ENCODE measurements at places on chromosomes 5 and 9. TPM values are rescaled to one million over a fixed set of nuclear protein-coding genes. Genes with fewer than 3 reads are reported as not detected.

GRCh38 chr5:124504081-124504916 is 242.1 kb downstream of the ZNF608 start:
- DNase-seq, result no peak

Gene HRCT1
- not detected for total RNA-seq

DNA sequence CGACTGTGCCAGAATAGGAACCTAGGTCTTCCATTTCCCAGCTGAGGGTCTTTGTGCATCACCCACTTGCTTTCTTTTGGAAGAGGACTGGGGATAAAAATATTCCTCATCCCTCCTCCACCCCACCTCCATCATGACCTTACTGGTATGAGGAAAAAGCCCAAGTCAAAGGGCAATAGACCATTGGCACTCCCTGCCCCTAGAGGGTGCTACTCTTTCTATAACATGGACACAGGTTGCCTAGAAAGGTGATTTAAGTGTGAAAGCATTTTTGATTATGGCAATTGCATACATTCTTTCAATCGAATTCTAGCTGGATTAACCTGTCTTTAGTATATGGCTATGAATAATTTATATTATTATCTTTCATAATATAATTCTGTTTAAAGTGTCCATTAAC is 22.8 kb upstream of the ZNF618 start:
- no peak for DNase-seq

- no peak for DNase-seq
Measured at GRCh38 chr5:56384186-56384585, 151.1 kb upstream of the ANKRD55 start.

DNA sequence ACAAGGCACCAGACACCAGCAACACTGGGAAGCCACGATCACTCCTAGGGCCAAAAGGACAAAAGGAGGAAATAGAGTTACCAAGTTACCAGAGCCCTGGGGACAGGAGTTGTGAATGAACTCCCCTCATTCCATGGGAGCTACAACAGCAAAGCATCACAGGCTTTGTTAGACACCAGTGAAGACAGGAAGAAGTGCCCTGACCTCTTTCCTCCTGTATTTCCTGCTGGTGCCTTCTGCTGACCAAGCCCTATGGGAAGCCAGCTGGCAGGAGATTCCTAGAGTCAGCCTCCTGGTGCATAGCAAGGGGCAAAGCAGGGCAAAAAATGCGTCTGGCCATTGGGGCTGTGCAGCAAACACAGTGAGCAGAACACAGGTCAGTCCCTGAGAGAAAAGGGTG is 374.7 kb downstream of the ZSWIM6 start:
- DNase-seq, result no peak

DNA sequence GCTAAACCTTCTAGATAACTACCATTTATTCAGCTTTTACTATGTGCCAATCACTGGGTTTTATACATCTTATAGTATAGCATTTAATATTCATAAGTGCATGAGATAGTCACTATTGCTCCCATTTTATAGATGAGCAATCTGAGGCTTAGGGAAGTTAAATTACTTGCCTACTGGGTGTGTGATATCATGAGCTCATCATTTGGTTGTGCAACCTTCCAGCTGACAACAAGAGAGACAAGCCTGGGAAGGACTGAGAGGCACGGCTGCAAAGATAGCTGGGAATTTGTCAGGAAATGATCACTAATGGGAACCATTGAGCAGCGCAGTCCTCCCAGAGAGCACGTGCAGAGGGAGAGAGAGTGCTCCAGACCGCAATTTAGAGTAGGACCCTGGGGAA is 481.6 kb upstream of the KIF2A start:
- DNase-seq, result no peak

GRCh38 chr5:156815988-156816599 is 34.0 kb upstream of the PPP1R2B start:
- peak; percentile 46 for DNase-seq

- DNase-seq, result no peak
Measured at GRCh38 chr5:97547999-97548738, 365.1 kb upstream of the RIOK2 start.

Gene RNF224
- 0.39 TPM for total RNA-seq

Gene SLC34A1
- not detected for total RNA-seq

Gene PRDM9
- total RNA-seq, result not detected

Gene C9orf153
- total RNA-seq, result 0.27 TPM

Gene KIAA1191
- 203 TPM for total RNA-seq

- DNase-seq, result no peak
Measured at GRCh38 chr9:110156416-110156815, 51.5 kb downstream of the C9orf152 start.

- DNase-seq, result no peak
Measured at GRCh38 chr5:140794595-140795258, at the start of gene PCDHA2. Gene PCDHA2 (plus strand): TSS chr5:140794852.

Gene ANKRD33B
- 14.5 TPM for total RNA-seq

- no peak for DNase-seq
Measured at GRCh38 chr5:153968761-153969562, 69.7 kb downstream of the FAM114A2 start.

DNA sequence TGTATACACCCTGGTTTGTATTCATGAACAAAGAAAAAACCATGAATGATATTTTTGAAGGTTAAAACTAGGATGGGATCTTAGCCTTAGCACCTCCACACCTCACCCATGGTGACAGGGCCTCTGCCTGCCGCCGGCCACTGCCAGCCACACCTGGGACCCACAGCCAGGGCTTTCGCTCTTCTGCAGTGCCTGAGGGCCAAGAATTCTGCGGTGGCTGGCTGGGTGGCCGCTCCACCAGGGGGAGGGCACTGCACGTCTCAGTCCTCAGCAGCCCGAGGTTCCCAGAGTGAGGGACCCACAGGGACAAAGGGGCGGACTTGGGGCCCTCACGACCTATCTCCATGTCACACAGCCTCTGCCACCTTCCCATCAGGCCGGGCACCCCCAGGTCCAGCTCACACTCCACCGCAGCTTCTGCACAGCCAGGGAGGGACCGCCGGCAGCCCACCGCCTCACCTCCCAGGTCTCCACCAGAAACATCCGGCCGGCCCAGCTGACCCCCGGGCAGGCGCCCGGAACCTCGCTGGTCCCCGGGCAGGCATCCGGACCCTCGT is 6.9 kb downstream of the EXD3 start:
- DNase-seq, result no peak

Gene PNPLA7
- total RNA-seq, result 6.7 TPM

DNA sequence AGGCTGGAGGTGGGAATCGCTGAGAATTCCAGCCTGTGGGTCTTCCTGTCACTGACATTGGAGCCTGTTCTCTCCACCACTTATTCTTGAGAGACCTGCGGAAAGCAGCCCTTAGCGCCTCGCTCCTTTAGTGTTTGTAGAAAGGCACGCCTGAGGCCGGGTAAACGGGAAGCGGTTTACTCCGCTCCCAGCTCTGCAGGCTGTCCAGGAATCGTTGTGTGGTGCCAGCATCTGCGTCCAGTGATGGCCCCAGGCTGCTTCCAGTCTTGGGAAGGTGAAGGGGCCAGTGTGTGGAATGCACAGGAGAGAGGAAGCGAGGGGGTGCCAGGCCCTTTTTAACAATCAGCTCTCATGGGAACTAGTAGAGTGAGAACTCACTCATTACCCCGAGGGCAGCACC is 44.6 kb upstream of the FCN2 start:
- peak; percentile 14 for DNase-seq

- no peak for DNase-seq
Measured at GRCh38 chr9:7216004-7216841, 458.4 kb downstream of the KDM4C start.

All from glutamatergic neuron (in vitro differentiated cells).